ENCODE measurements at places on chromosomes 16 and 17.

DNA sequence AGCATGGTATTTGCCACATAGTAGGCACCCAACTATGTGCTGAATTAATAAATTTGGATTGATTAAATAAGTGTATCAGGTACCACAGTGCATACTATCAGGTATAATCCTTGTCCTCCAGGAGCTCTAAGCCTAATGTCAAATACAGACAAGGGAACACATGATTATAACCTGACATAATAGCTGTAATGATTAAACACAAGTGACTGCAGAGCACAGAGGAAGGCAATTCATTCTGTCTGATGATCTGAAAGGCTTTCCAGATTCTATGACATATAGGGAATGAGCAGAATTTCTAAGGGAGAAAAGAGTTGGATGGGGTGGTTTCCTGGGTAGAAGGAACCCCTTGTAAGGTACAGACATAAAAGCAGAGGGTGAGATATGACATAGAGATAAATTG, 273.5 kb downstream of the KIF2B start:
- DNase-seq: no peak

- no peak for DNase-seq
Observed at GRCh38 chr16:76490036-76490639, 212.9 kb downstream of the CNTNAP4 start.

DNA sequence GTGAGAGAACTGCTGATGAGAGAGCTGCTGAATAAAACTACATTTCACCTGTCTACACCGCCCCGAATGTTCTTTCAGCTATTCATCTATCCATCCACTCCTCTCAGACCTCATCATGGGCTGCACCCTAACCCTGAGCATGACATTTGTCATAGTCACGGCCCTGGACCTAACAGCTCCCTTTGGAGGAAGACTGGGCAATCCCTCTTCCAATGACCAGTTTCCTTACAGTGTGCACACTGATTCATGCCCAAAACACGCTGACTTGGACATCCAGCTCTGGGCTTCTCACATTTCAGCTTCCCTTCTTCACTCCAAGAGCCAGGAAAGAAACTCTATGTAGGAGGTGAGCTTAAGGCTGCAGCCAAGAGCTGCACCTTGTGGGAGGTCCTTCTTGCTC, 41.8 kb upstream of the ARL4D start:
- no peak for DNase-seq

GRCh38 chr17:7184091-7184488, 4.9 kb upstream of the ASGR1 start:
- no peak for DNase-seq

DNA sequence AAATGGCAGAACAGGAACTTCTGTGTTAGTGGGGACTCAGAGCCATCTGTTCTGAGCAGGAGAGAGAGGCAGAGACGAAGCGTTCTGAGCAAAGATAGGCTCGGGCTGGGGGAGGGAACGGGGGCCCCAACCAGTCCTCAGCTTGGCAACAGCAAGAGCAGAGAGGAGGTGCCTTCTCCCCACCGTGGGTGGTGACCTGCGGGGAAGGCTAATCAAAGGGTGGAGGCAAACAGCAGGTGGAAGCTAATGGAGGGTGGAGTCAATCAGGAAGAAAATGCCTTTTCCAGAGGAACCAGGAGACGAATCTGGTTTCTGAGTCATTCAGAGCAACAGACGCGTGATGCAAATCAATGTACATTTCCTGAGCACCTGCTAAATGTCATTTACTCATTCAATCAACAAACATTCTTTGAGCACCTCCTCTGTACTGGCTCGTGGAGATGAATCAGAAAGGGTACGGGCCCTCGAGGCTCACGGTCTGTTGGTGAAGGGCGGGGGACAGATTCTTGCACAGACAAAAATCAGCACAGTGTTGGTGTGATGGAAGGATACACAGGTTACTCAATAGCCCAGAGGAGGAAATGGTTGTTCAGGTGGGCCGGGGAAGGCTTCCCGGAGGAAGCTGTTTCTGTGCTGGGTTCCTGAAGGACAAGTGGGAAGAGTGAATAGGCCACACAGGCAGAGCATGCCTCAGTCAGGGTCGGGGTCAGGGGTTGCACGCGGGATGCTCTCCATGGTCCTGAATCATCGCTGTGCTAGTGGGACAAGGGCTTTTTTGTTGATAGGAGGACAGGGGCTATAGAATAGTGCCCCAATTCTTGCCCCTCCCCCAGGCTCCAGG, 5.7 kb upstream of the SPNS2 start:
- DNase-seq: no peak

DNA sequence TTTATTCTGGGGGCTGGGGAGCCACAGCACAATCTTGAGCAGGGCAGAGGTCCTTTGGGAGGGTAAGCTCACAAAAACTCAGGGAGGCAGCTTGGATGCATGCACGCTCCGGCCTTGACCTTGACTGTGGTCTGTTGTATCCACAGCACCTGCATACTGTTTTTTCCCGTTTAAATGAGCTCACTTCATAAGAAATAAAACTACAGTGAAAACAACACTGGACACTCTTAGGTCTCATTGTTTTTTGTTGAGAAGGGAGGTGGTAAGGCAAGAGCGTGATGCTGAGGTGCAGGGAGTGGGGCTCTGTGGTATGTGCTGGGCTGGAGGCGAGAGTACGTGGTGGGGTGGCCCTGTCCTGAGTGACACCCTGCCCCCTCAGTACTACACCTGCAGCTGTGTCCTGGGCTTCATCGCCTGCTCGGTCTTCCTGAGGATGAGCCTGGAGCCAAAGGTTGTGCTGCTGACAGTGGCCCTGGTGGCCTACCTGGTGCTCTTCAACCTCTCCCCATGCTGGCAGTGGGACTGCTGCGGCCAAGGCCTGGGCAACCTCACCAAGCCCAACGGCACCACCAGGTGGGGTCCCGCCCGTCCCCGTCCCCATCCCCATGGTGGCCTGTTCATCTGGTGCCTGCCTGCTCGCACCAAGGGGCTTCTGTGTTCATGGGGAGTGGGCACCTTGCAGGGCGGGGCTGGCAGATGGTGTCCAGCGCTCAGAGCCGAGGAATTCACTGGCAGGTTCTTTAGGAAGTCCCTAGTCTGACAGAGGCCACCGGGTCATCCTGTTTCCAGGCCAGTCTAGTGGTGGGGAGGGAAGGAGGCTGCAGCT, 44.2 kb downstream of the ADCY7 start:
- no peak for DNase-seq

DNA sequence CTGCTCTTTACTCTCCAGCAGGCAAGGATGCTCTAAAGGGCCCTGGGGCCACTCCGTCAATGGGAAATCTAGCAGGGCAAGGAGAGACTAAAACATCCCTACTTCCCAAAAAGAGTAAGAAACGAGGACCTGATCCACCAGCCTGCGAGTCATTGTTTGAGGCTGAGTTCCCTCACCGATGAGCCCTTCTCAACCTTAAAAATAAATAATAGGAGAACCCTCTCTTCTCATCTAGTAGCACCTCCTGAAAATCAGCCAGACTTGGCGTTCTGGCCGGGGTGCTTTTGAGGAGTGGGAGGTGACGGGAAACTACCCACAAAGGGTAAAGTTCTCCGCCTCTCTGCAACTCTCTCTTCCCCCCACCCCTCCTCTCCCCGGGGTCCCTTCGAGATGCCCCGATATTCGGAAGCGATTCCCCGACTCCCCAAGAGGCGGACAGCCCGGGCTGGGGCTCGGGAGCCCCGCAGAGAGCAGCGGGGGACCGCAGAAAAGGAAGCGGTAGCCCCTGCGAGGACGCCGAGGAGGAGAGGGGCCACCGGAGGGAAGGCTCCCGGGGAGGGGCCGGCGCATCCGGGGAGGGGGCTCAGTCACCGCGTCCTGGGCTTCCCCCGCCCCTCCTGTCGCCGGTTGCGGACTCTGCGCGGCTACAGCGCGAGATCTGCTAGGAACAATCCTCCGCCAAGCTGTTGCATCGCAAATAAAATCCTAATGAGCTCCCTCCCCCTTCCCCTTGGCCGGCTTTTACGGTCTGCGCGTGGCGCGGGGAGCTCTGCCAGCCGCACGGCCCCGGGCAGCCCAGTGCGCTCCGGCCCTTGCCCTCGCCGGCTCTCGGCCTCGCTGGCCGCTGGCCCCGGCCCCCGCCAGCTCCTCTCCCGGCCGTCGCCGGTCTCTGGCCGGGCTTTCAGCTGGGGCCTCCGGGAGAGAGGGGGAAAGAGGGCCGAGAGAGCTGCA, 1.3 kb downstream of the HOXB9 start:
- DNase-seq: no peak

- DNase-seq: no peak
Observed at GRCh38 chr17:42618442-42619150, 9.1 kb downstream of the TUBG1 start.

DNA sequence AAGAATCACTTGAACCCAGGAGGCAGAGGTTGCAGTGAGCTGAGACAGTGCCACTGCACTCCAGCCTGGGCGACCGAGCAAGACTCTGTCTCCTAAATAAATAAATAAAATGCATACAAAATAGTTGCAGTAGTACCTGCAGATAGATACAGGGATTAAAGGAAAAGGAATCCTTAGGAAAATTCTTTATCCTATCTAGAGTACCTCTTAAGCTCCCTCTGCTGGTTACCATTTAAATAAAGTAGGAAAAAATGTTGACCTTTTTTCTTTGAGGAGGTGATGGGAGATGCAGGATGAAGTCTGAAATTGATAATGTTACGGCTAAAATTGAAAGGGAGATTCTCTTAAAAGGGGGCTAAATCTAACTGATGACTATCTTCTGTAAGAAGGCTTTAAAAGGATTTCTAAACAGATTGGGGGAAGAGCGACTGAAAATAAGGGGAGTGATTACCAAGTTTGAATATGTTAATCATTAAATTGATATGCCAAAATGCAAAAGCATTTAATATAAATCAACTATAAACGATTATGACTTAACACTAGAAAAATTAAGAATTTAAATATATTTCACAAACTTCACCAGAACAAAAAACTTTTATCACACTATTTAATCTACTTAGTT, 29.4 kb downstream of the C16orf87 start:
- no peak for DNase-seq

GRCh38 chr16:76346210-76346609, 69.0 kb downstream of the CNTNAP4 start:
- DNase-seq: no peak

DNA sequence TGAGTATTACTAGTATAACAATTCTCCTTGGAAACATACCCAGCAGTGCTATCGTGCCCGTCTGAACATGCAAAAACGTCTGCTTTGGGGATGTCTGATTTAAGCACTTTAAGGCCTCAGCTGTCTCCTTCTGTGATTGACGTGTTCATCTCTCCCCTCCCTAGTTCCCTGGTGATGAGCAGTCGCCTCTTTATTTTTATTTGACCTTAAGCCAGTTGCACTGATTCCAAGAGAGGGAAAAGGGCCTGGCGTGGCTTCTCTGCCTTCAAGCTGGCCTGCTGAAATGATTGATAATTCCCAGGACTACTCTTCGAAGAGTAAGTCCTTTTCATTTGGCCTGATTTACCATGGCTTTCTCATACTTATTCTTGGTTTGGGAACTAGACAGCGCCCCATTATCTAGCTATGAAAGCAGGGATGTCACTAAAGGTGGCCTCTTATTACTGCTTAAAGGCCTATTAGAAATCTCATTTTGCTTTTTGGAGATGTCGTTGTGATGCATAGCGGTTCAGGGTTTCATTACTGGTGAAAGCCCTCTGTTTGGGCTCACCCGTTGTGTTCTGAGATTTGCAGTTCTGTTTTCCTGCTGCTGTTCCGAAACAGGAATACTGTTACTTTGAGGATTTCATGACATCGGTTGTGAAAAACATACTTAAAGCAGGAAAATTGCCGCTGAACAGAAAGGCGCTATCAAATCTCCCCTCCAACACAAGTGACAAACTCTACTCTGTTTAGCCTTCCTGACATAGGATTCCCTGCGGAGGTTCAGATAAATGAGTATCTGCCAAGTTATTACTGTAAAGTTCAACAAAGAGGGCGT, 65.5 kb downstream of the IQCK start:
- DNase-seq: no peak

Data from stimulated activated CD8-positive, alpha-beta memory T cell treated with anti-CD3 and anti-CD28 coated beads, Interleukin-4, amount 100 ng/mL, for 1 hour (primary cell).